ENCODE measurements at places on chromosomes 3 and 15. TPM values are rescaled to one million over a fixed set of nuclear protein-coding genes. Genes with fewer than 3 reads are reported as not detected.

DNA sequence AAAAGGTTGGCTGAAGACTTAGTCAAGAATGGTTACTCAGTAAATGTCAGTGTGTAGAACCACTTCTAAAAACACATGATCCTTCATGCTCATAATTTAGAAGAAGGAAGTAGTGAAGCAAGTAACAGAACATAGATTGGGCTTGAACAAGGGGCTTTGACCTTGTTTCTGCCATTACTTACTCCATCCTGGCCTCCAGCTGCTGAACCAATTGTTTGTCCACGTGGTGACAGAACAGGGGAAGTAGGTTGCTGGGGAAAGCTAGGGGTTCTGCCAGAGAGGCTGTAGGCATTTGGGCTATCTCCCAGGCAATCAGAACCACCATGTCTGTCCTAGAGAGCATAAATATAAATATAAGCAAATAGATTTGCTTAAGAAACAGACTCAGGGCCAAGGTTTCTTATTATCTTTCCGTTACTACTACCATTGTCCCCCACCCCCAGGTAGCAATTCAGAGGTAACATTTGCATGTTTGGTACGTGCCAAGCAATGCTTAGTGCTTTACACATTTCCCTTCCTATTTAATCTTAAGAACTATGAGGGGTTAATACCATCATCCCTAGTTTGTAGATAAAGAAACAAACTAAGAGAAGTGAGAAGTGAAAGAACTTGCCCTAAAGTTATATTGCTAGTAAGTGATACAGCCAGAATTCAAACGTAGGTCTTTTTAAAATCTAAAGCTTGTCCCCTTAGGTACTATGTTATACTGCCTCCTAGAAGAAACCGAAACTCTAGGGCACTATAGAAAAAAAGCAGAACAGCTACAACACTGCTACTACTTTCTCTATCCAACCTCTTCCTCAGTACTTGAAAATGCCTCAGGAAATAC, 3.0 kb upstream of the SPG11 start:
- DNase-seq = peak; percentile 73

DNA sequence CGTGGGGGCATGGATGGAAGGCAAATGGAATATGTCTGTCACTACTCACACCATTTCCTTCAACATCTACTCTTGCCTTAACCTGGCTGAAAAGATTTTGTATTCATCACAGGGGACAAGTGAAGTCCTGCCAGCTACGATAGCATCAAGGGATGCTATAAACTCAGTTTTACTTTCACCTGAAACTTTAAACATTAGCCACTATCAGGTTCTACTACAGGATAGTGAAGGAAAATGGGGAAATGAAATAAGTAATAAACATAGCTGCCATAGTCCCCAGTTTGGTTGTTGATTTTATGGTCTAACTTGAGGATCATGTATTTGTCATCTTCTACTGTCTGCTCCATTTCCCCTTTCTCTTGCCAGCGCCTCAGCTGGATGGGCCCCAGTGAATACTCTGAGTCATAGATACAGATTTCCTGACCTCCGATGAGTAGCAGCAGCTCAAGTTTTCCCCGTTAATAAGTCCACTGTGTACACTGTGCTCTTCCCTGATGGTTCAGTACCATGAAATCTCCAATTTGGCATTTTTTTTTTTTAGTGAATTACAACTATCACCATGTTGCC, 338.2 kb upstream of the SLCO3A1 start:
- DNase-seq = no peak

DNA sequence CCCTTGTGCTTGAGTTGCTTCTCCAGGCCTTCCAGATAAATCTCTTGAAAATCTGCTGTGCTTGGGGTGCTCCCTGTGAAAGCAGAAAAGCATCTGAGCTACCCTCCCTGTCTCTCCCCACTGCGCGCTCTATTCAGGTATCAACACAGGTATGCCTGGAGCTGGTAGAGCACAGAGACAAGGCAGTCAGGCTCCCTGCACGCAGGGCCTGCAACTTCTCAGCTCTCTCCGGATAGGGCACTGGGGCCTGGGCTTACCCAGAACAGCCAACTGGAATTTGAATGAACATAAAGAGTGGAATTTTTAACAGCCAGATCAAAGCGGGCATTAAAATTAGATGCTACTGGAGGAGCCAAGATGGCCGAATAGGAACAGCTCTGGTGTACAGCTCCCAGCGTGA, 183.6 kb downstream of the XXYLT1 start:
- no peak for DNase-seq

- DNase-seq = no peak
Measured at GRCh38 chr3:59573911-59574310, 524.1 kb upstream of the CFAP20DC start.

DNA sequence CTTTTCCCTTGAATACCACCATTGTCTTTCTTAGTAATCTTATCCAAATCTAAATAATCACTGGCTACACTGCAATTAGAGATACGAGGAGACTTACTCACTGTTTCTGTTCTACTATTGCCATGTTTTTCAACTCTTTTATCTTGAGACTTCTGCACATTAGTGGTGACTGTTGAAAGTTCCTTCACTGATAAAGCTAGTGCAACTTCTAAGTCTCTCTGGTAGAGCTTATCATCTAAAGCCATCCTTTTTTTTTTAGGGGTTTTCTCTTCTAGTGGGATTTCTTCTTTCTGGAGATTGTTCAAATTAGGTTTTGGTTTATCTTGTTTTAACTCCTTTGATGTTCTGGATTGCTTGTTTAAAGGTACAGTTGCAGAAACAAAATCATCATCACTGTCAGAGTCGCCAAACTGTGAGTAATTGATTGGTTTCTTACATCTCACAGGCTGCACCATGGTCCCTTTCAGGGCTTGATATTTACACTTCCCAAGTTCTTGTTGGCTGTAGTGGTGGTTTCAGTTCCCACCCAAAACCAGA, 37.7 kb downstream of the NCK1 start:
- DNase-seq = no peak

DNA sequence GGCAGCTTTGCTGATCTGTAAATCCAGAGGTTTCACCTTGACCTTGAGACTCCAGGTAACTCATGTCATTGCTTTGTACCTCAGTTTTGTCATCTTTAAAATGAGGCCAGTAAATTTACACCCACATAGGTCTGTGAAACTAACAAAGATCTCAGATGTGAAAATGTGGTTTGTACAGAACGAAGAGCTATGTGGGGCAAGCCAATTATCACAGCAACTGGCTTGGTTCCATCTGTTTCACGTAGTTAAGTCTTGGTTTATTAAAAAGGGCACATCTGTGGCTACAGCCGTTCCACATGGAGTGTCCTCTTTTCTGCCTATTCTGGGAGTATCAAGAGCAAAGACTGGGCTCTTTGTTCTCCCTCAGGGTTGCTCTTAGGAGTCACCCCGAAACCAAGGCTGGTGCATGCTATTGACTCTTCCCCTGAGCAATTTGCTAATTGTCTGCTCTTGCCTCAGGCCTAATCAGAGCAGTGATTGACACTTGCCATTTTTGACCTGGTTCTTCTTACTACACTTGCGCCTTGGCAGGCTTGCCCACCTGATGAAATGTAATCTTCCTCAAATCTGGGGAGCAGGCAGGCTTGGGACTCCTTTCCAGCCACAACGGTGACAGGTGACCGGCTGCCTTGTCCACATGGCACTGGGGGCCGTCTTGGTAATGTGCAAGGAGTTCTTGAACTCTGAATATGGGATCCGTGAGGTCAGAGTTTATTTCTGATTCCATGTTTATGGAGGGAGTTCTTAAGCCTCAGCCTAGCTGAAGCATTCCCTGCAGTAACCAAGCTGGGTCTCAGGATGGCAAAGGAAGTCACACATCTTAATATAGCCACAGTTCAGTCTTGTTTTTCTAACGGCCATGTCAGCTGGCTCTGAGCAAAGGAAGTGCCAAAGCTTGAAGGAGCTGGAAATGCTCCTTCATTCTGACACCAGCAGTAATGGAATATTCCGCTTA, 40.1 kb downstream of the EAF1 start:
- DNase-seq = no peak

GRCh38 chr3:133209871-133210550, 171.8 kb downstream of the TMEM108 start:
- no peak for DNase-seq

The EBLN2 gene
- 6.6 TPM for polyA plus RNA-seq

The LRRC28 gene
- polyA plus RNA-seq = 13.9 TPM

The PIGZ gene
- 2.0 TPM for polyA plus RNA-seq

Measured in B cell (primary cell).